ENCODE measurements at places on chromosomes 11 and 22.

DNA sequence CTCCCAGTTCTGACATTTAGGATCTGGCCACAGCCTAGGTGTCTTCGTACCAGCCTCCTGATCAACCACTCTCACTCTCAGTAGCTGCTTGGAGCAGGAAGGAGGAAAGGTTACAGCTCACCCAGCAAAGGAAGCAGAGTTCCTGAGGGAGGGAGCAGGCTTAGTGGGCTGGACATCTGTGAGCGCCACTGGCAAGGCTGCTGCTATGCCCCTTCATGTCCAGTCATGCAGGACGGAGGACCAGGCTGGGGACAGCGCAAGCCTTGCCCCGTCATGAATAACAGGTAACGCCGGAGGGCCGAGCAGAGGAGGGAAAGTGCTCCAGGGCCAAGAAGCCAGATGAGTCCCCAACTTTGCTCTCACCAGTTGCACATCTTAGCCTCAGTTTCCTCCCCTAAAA, 25.8 kb downstream of the TPST2 start:
- DNase-seq: no peak

- no peak for DNase-seq
Measured at GRCh38 chr22:32650553-32651345, 150.8 kb upstream of the TIMP3 start.

- DNase-seq: no peak
Measured at GRCh38 chr22:25753252-25753651, 11.3 kb downstream of the MYO18B start.

DNA sequence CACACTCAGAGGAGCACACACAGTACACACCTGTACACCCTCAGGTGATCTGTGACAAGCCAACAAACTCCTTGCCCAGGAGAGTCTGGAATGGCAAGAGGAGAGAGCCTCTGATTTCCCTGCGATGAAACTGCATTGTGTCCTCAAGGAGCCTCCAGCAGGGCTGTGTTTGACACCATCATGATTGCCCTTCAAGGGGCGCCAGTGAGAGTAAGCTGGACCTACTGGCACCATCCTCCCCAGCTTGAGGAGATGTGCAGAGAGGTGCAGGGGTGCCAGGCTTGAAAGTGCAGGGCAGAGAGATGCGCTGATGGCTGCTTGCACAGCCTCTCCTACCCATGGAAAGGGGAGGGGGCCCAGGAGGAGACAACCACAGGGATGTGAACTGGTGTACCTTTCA, 188.8 kb upstream of the CADM1 start:
- no peak for DNase-seq

- no peak for DNase-seq
Measured at GRCh38 chr11:107711861-107712755, at the start of gene SLN. Gene SLN, minus strand, starts transcription at chr11:107712056.

DNA sequence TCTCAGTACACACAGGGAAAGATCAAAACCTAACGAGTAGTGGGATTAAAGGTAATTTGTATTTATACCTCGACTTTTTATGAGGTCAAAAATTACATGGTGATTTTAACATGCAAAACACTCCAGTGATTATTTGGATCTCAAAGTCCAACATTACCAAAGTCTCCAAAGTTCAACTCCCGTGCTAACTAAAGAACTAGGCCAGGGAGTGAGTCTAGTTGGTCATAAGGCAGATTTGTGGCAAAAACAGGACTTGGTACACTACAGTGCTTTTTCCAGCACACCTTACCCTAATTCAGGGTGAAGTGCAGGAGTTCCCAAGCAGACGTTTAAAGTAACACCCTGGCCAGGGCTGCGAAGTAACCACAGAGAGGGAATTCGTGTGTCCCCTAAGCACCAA, 1.1 kb downstream of the PUS3 start:
- DNase-seq: no peak

DNA sequence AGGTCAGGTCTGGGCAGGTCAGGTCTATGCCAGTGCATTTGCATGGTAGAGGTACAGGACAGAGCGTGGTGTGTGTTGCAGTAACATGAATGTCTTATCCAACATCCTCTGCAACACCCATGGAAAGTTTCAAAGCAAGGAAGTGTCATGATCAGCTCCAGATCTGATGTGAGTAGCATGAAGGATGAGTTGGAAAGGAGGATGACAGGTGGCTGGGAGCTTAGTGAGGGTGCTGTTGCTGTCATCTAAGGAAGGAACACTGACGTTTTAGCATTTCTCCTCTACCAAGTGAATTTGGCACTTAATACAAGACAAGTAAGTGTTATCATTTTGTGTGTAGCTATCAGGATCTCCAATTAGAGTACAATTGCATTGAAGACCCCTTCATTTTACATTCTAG, 65.1 kb downstream of the GRK3 start:
- no peak for DNase-seq

DNA sequence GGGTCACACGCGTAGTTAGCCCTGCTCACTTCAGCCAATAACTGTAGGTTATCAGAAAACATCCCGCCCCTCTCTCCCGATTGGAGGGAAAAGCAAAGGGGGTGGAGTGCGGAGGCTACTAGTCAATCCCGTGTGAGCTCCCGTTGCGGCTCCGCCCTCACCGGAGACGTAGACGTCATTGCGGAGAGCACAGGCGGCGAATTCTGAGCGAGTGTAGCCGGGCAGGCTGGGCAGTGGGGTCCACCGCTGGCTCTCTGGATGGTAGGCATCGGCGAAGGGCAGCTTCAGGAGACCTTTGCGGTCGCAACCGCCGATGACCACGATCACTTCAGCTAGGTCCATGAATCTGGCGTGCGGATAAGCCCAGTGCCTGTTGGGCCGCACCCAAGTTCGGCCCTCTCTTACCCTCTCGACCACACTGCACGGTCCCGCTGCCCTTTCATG, 4.7 kb downstream of the KLHL35 start:
- DNase-seq: peak; percentile 75

GRCh38 chr11:12289667-12290476, 87.5 kb upstream of the PARVA start:
- DNase-seq: no peak

GRCh38 chr11:10592331-10592730, 23.9 kb upstream of the LYVE1 start:
- DNase-seq: no peak

DNA sequence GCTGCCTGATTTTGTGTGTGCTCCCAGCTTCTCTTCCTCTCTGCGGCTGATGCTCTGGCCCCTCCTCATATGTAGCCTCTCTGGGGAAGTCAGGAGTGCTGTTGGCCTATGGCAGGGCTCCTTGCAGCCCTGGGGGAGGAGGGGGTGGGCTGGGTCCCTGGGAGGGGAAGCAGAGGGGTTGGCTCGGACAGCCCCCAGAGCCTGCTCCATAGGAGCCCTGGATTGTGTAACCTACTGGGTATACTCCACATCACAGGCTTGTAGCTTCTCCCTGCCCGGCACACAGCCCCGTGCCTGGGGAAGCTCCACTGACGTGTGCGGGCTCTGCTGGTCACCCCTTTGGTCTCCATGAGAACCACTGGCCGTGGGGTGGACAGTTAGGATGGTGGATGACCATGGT, 113.8 kb downstream of the ST3GAL4 start:
- no peak for DNase-seq

DNA sequence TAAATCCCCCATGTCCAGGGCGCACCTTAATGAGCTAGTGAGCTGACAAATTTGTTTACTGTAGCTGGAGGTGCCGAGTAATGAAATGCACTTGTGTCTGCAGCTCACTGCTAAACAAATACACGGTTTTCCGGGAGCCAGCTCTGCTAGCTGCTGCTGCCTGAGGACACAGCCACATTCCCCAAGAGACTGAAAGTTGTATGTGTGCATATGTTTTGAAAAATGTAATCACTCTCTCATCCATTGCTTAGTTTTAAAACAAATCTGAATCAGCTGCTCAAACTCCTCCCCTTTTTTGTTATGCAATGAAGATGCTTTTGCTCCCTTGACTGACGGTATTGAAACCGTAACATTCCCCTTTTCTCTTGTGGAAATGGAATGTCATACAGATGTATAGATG, 62.4 kb upstream of the NNMT start:
- DNase-seq: no peak

DNA sequence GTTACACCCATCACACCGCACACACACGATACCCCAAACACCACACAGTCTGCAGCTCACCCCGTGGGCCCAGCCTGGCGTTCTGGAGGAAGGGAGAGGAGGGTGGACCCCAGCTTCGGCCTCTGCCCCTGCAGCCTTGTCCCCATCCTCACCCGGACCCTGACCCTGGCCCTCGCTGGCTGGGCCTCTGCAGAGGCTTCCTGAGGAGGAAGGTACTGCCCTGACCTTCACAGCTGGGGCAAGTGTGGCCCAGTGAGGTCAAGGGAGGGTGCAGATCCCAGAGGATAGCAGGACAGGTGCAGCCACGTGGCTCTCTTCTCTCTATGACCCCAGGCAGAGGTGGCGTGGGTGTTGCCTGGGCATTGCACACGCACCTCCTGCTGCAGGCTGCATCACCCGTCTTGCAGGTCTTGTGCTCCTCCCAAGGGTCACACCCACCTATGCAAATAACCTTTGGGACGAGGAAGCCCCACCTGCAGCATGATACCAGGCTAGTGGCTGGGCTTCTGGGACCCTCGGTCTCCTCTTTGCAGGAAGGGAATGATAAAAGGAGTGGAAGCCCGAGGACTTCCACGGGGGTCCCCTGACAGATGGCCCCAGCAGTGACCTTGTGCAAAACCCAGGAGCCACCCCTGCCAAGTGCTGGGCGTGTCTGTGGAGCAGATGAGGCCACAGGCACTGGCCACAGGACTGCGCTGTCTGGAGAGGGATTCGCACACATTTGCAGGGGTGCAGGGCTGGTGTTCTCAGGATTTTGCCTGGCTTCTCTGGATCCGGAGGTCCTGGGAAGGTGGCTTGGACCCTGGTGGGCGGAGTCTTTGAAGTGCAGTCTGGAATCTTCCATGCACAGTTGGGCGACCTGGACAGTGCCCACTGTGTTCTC, 1241.5 kb downstream of the BRD1 start:
- no peak for DNase-seq

- no peak for DNase-seq
Measured at GRCh38 chr11:46381819-46382645, 563 bp downstream of the MDK start.

DNA sequence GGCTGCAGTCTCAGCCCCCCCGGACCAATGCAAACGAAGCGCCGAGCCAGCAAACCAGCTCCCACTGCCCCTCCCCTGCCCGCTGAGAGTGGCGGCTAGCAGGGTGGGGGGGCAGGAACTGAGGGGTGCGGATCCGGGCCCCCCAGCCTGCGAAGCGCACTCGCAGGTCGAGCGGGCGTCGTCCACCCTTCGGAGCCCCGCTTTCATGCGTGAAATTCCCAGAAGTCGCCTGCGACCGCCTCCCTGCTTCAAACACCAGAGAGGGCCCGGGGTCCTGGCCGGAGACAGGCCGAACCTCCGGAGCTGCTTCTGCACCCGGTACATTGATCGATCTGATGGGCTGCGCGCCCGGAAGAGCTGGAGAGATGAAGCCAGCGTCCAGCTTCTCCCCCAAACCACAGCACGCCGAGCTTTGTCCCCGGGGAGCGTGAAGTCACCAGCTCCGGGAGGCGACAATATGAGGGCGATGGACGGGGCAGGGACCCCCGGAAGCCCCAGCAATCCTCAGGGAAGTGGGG, 646 bp upstream of the PATZ1 start:
- DNase-seq: peak; percentile 41

GRCh38 chr11:101128571-101129202, 926 bp downstream of the PGR start:
- DNase-seq: no peak

DNA sequence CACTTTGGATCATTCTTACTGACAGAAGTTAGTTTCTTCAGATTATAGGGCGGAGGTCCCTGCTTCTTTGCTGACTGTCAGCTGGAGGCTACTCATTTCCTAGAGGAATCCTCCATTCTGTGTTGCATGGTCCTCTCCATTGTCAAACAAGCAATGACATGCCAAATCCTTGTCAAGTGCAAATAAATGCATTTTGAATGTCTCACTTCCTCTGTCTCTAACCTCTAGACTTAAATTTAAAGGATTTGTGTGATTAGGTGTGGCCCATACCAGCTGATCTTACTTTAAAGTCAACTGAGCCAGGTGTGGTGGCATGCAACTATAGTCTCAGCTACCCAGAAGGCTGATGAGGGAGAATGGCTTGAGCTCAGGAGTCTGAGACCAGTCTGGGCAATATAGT, 458.4 kb upstream of the CCDC179 start:
- no peak for DNase-seq

- DNase-seq: no peak
Measured at GRCh38 chr22:30310881-30311771, 15.6 kb downstream of the TBC1D10A start.

- DNase-seq: no peak
Measured at GRCh38 chr11:1206391-1207271, 16.2 kb upstream of the MUC5B start.

GRCh38 chr22:26225207-26225606, 55.9 kb downstream of the SEZ6L start:
- no peak for DNase-seq

GRCh38 chr11:128725630-128726319, 31.9 kb downstream of the FLI1 start:
- no peak for DNase-seq

- no peak for DNase-seq
Measured at GRCh38 chr11:36295926-36296325, at the start of gene PRR5L. Gene PRR5L, plus strand, starts transcription at chr11:36296288. Its CDS starts 104,834 bp downstream, at chr11:36401122.

DNA sequence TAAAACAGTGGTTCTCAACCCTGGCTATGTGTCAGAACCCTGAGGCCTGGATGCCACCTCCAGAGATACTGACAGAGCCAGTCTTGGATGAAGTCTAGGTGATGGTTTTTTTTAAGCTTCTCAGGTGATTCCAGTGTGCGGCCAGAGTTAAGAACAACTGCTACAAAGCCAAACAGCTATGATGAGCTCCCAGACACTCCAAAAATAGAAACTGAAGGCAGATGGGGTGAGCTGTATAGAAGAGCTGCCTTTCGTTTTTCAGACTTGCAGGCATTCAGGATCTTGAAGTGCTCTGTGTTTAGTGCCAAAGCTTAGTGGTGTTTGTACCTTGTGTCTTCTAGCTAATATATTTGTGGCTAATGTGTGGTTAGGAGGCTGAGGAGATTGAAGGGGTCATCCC, 14.2 kb downstream of the SCUBE2 start:
- DNase-seq: no peak

Measured in stimulated activated CD4-positive, alpha-beta T cell treated with anti-CD3 and anti-CD28 coated beads, TNF-alpha, amount 100 ng/mL, for 48 hours (primary cell).